Endothelial cell of umbilical vein (primary cell): ENCODE measurements at places on chromosomes 16 and 17.

DNA sequence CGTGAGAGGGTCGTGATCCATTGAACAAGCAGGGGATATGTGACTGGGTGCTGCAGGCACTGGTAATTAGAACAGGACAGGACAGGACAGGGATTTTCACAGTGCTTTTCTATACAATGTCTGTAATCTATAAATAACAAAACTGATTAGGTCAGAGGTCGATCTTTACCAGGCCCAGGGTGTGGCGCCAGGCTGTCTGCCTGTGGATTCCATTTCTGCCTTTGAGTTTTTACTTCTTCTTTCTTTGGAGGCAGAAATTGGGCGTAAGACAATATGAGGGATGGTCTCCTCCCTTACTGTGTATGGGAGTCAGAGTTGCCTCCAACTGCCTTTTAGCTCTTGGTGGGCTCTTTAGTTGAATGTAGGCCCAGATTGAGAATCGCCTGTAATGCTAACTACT lies 1.5 kb upstream of the ZNF764 start:
- no peak for DNase-seq

- peak; percentile 45 for DNase-seq
These were observed 27.3 kb downstream of the SLFN11 start for GRCh38 chr17:35345926-35346771.

DNA sequence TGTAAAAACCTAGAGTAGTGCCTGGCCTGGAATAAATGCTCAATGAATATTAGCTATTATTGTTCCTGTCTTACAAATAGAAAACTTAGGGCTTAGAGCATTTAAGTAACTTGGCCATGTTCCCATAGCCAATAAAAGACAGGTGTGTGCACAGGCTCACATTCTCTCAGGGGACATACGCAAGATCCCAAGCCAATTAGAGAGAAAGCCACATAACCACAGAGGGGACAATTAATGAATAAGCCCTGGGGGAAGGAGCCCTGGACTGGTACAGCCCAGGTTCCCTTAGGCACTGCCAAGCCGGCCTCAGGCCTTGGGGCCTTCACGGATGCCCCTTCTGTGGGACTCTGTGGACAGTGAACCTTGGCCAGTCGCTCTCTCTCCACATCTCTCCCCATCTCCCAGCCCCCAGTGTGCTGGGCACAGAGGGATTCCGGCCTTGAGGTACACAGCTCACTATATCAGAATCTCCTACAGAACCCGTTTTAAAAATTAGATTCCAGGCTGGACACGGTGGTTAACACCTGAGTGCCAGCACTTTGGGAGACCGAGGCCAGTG lies 27.3 kb upstream of the ABCC12 start:
- no peak for DNase-seq

DNA sequence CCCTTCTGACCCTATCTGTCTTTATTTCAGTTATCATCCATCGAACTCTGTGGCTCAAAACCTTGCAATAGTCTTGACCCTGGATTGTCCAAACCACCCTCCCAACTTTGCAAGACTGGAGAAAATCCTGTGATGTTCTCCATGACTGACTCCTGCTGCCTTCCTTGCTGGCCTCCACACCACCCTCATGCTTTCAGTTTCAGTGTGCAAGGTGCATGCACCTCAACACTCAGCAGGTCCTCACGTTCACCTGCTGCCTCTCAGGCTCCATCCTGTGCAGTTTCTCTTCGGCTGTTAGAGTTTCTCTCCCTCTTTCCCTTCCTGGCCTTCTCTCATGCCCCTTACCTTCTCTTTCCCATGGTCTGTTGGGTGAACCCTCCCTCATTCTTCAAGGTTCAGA lies 59.4 kb upstream of the ASIC2 start:
- DNase-seq = no peak

- peak; percentile 80 for DNase-seq
These were observed 155.6 kb upstream of the PLCG2 start for GRCh38 chr16:81623365-81624102.

DNA sequence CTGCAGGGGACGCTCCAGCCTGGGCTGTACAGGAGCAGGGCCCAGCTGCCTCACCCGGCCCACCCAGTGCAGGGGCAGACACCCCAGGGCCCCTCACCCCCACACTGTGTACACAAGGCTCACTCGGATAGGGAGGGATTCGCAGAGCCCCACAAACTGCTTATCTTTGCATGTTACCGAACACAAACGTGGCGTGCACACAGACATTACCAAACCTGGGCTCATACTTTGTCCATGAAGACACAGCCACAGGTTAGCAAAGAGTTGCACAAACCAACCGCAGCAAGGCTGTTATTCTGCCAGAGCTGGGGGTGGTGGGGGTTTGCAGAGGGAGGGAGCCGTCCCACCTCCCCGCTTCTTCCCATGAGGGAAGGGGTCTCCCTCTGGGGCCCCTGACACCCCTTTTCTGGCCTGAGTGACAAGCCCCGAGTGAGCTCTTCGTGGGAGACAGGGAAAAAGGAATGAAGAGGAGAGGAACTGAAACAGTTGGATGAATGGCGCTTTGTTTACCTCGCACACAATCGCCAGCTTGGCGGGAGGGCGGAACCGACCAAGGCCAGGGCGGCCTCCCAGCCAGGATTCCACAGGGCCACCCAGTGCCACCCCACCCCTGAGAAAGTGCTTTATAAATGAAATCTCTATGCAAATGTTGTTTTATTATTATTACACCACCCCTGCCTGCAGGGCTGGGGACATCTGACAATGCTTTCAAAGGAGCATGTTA lies 434 bp upstream of the CPSF4L start:
- no peak for DNase-seq

GRCh38 chr17:38867968-38868816 lies 1.7 kb upstream of the LASP1 start:
- peak; percentile 47 for DNase-seq

GRCh38 chr16:86576591-86577313 lies 1.6 kb upstream of the FOXL1 start:
- DNase-seq = no peak

DNA sequence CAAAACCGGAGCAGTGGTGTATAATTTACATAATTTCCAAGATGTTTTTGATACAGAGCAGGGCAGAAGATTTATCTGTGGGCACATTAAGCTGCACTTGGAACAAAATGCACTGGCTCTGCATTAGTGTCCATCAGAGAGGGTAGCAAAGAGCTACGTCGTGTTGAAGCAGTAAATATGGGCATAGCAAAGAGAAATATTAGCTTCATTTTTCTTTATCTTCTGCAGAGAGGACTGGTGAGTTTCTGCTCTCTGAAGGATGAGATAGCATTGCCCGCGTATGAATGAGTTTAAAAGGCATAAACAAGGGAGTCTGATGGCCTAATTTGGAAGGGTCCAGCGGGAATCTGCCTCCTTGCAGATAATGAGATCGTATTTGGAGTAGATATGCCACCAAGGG lies 227.8 kb upstream of the CDH11 start:
- DNase-seq = no peak

DNA sequence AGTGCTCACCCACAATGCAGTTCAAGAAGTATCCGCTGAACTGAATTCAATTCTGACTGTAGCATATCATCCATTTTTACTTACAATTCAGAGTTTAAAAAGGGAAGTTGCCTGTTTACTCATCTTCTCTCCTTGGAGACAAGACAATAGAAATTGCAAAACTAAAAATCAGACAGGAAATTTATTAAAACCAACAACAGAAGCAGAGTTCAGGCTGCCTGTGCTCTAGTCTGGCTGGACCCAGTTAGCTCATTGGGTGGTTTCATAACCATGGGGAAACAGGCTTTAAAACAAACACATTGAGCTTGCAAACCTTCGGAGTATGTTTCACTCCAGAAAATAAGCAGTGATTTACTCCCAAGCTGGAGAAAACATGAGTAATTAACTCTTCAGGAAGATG lies 321.4 kb downstream of the GRIN2A start:
- no peak for DNase-seq

GRCh38 chr17:60445144-60445543 lies 22.9 kb downstream of the CHCT1 start:
- no peak for DNase-seq

GRCh38 chr16:9138021-9138680 lies 46.7 kb downstream of the HAPSTR1 start:
- no peak for DNase-seq

GRCh38 chr17:1931844-1932579 lies 93.1 kb downstream of the RTN4RL1 start:
- no peak for DNase-seq

DNA sequence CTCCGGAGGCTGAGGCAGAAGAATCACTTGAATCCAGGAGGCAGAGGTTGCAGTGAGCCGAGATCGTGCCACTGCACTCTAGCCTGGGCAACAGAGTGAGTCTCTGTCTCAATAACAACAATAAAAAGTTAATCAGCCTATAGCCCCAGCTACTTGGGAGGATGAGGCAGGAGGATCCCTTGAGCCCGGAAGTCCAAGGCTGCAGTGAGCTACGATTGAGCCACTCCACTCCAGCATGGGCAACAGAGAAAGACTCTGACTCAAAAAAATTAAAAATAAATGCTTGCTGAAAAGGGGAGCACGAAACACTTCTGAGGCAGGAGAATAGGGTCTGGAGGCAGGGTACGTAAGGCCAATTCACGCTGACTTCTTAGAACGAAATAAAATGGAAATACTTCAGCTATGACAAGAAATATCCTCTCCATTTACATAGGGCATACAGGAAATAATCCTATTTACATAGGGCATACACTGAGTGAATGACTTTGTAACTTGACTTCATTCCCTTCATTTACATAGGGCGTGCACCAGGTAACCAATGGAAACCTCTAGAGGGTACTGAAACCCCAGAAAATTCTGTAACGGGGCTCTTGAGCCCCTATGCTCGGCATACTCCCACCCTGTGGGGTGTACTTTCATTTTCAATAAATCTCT lies 3.2 kb upstream of the PRPSAP1 start:
- no peak for DNase-seq

GRCh38 chr17:76585649-76586593 lies at the start of gene ST6GALNAC2:
Gene ST6GALNAC2, minus strand, starts transcription at chr17:76585860. Its CDS starts 52 bp downstream, at chr17:76585808.
- DNase-seq = peak; percentile 50

DNA sequence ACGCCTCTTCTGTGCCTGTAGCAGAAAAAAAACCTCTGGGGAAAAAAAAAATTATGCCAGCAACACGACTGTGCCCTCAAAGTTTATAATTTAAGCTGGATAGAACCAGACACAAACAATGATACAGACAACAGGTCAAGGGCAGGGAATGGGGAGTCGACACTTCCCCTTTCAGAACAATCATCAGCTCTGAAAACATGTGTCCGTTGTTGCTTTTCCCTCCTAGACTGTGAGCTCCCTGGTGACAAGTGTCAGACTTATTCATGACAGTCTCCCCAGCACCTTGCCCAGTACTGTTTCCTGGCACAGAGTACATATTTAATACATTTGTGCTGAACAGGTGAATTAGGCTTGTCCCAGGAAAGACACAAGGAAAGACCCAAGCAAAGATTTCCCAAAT lies 178.3 kb downstream of the SOX9 start:
- no peak for DNase-seq

GRCh38 chr17:21275047-21275578 lies 9.4 kb upstream of the MAP2K3 start:
- DNase-seq = no peak

GRCh38 chr17:16492613-16493530 lies 879 bp upstream of the LRRC75A start:
- no peak for DNase-seq

DNA sequence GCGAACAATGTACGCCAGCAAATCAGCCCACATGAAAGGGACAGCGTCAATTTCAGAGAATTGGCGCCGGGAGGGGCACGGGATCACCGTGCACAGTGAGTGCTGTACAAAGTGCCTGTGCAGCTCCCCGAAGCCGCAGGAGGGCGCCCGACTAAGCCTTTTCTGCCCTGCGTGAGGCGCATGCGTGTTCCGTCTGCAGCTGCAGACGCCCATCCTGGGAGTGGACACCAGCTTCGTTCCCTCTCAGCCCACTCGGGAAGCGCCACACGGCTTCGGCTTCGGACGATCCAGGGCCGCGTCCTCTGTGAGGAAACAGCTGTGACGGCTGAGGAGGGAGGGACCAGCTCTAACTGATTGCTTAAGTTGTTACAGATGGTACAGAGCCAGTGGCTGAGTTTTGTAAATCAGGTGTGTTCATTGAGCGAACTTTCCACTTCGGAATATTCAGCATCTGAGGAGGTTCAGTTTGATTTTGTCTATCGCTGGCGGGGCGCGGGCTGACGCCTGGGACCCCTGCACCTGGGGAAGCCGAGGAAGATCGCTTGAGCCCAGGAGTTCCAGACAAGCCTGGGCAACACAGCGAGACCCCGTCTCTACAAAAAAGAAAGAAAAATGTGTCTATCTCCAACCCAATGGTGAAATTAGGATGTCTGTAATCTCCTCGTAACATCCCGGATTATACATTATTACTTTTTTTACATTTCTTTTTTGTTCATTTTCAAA lies 15.4 kb upstream of the ZNF287 start:
- peak; percentile 89 for DNase-seq

- peak; percentile 60 for DNase-seq
These were observed 23.6 kb downstream of the ALOX15B start for GRCh38 chr17:8062435-8062806.

- DNase-seq = peak; percentile 59
These were observed 15.6 kb upstream of the TEX2 start for GRCh38 chr17:64278614-64279013.

DNA sequence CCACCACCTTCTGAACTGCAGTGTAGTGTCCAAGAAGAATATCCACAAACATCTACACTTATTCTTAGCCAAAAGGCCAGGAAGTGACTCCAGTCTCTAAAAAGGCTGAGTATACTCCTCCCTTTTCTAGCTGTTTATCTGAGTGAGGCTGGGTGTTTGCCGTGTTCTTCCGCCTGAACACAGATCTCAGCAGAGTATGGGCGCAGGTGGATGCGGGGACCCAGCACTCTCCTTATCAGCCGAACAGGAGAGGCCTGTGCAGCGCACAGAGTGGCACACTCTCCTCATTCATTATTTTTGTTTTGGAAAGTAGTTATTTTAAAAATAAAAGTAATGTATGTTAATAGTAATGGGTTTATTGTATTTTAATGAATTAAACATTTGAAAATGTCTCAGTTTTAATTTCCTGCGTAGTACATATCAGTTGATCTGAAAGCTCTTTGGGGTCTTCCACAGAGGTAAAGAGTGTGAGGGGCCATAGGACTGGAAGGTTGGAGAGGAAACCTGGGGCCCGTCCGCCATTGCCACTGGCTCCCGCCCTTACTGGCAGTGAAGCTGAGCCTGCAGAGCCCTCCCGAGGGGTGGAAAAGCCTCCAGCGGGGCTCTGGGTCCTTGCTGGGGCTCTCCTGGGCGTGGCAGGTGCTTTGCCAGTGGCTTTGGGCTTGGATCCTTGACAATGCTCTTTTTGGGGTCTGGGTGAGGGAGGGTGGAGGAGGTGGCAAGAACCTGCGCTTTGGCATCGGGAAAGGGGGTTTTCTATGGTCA lies 53.8 kb downstream of the PDPK1 start:
- no peak for DNase-seq
